AML-193 (cell line): ENCODE measurements at places on chromosomes 2 and 18.

- no peak for DNase-seq
Measured at GRCh38 chr18:79848579-79849327, 51.0 kb downstream of the KCNG2 start.

DNA sequence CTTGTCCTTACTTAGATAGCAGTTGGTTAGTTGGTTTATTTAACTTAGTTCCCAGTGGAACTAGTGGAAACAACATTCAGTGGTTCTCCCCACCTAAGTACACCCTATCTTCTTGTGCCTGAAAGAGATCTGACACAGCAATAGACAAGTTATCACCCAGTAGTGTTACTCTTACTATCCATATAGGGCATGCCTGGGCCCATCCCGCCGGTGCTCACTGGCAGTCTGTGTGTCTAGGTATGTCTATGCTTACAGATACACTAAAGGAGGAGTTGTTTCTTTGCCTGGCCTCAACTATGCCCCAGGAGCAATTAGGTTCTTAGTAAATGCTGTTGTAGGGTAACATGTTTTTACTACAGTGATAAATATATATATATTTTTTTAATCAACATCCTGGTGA lies 12.0 kb upstream of the NRP2 start:
- no peak for DNase-seq

DNA sequence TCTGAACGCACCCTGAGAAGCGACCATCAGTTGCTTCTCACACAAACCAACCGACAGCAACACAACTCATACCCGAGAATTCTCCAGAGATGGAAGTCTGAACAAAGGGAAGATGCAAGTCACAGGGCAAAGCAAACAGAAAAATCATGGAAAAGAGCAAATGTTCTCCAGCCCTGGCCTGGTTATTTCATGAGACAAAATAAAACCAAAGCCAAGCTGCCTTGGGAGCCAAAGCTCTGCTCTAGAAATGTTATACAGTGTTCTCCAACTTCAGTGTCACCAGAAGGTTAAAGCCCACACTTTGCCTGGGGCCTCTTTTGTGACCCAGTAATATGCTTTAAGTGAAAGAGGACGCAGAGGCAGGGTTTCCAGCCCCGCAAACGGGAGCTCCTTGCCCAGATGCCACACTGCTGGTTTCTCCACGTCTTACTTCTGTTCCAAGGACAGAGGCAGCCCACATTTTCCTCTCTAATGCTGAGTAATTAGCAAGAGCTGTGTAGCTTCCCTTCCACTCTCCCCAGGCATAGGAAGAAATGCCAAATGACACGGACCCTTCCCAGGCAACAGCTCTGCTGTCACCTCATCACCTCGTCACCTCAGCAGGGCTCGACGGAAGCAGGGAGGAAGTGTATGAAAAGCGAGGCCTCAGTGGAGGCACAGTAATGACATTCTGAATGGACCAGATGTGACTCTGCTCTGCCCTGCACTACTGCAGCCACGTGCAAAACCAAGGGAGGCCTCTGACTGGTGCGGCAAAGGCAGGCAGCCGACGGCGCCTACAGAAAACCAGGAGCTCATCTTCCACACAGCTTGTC lies 64.7 kb downstream of the FBXO15 start:
- DNase-seq, result no peak

- no peak for DNase-seq
Measured at GRCh38 chr2:28613633-28614501, 118.0 kb downstream of the PLB1 start.

DNA sequence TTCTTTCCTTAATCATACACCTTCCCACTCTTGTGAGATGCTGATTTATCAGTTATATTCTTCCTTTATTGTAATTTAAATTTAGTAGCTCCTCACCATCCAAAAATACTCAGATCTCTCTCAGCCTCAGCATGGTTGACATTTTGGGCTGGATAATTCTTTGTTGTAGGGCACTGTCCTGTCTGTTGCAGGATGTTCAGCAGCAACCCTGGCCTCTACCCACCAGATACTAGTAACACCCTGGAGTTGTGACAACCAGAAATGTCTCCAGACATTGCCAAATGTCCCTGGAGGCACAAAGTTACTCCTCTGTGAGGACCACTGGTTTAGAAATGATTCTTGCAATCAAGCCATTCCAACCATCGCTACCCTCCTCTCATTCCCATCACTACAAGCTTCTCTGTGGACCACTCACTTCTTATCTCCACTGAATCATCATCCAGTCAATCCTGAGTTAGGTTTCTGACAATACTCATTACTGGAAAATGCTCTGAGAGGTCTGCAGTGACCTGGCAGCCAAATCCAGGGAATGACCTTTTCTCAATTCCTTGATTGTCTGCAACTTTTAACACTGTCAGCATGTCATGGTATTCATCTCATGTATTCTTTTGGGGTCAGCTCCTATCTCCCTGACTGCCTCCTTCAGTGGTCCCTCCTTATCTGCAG lies 43.3 kb downstream of the OSBPL6 start:
- no peak for DNase-seq

GRCh38 chr2:88252646-88253045 lies 82.5 kb downstream of the THNSL2 start:
- no peak for DNase-seq

DNA sequence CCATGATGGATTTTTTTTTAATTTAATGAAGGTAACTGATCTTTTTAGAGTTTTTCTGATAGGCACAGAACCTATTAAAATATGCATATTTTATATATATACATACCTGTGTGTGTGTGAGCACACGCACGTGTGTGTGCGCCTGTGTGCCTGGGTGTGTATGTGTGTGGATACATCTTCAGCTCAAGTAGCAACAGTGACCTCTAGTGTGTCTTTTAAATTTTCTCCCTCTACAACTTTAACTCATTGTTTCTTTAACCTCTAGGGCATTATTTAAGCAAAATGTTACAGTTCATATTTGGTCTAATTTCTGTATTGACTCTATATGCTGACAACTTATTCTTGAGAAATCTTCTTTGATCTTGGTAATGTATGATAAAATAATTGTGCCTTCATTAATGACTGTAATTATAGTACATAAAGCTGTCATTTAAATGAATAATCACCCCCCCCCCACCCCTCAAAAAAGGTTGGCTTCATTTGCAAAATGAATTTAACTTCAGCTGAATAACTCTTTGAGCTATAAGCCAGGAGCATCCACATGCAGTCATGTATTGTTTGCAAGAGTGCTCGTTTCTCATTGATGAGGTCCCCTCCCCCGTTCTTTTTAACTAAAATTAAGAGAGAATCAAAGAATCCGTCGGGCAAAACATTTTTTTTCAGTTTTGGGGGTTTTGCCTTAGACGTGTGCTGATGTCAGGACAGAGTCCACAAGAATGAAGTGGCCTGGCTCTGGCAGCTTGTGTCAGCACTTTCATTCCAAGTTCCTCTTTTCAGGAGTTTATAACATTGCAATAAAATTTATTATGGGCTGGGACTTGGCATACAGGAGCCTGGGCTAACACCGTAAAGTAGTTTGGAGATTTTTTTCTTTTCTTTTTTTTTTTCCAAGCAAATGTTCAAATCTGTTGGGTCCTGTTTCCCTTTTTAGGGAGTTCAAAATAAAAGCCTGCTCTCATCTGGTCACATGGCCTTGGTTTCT lies 80.0 kb downstream of the ETAA1 start:
- DNase-seq, result peak; percentile 5

GRCh38 chr2:150400849-150401248 lies 86.6 kb downstream of the RND3 start:
- DNase-seq, result no peak

DNA sequence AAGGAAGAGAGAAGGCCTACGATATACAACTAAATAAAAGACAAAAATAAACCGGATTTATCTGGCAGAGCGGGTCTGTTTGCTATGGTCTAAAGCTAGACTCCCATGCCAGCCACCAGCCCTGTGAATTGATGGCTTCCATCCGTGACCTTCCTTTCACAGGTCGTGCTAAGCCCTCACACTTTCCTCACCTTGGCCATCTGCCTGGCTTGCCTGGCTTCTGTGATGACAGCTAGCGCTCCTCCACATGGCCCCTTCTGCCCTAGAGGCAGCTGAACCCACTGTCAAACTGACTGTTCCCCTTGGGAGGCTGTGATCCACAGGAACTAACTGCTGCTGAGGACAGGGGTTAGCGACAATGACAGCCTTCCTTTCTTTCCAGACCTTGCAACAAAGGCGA lies 32.5 kb downstream of the GAREM1 start:
- no peak for DNase-seq

- DNase-seq, result no peak
Measured at GRCh38 chr18:49591271-49591670, 29.4 kb downstream of the LIPG start.

DNA sequence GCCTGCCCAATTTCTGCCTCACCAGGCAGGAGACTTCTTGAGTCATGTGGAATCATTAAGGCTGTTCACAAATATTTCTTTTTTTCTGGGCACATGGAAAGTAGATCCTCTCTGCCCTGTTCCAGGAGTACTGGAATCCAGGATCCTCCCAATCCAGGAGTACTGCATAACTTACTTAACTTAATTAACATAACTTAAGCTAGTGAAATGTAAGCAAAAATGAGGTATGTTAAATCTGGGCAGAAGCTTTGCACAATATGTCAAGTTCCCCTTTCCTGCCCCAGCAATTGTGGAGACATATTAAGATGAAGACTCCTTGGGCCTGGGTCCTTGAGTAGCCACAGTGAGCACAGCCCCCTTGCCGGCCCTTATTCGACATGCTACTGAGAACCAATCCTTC lies 3.2 kb downstream of the CD207 start:
- DNase-seq, result no peak

GRCh38 chr18:50879302-50880118 lies 592 bp downstream of the ME2 start:
- no peak for DNase-seq

- DNase-seq, result no peak
Measured at GRCh38 chr2:233389601-233390125, 35.4 kb downstream of the DGKD start.
